Uterus (tissue), 4 donors: ENCODE measurements at places on chromosomes 7 and 10. TPM values are rescaled to one million over a fixed set of nuclear protein-coding genes. Genes with fewer than 3 reads are reported as not detected.
A peak's percentile ranks its signal among the peaks of the same experiment; 100 is the strongest.

NKX6-2 gene
- total RNA-seq: not detected

GDF10 gene
- total RNA-seq: 6.4 TPM

ARHGEF35 gene
- total RNA-seq: 0.29 TPM

JMJD1C gene
- total RNA-seq: 127 TPM

PNLIPRP2 gene
- not detected for total RNA-seq

SDK1 gene
- total RNA-seq: 10.5 TPM

NPTX2 gene
- total RNA-seq: 4.4 TPM

LRRD1 gene
- total RNA-seq: not detected

ANKRD30A gene
- not detected for total RNA-seq

LIPM gene
- not detected for total RNA-seq

CREB3L2 gene
- 24.7 TPM for total RNA-seq

SORCS1 gene
- 7.4 TPM for total RNA-seq

RNF32 gene
- not detected for total RNA-seq

GTF2IRD1 gene
- 11.5 TPM for total RNA-seq

- DNase-seq: no peak
Observed at GRCh38 chr10:114611617-114612016, 46.5 kb downstream of the ABLIM1 start.

GRCh38 chr7:75866114-75866488 lies 12.7 kb upstream of the RHBDD2 start:
- DNase-seq: no peak

GRCh38 chr10:6578251-6578771 lies 1.8 kb downstream of the PRKCQ start:
- DNase-seq: no peak

GRCh38 chr7:151115121-151115835 lies 29.0 kb downstream of the AGAP3 start:
- no peak for DNase-seq

GRCh38 chr10:127071126-127071525 lies 125.3 kb downstream of the INSYN2A start:
- no peak for DNase-seq

- no peak for DNase-seq
Observed at GRCh38 chr7:77388055-77388641, 28.0 kb downstream of the GSAP start.

GRCh38 chr10:9579110-9579705 lies 1438.5 kb upstream of the CELF2 start:
- no peak for DNase-seq

GRCh38 chr7:128951296-128951695 lies 13.6 kb downstream of the IRF5 start:
- no peak for DNase-seq

- no peak for DNase-seq
Observed at GRCh38 chr7:17940951-17941431, 697 bp upstream of the SNX13 start.

- DNase-seq: no peak
Observed at GRCh38 chr10:126511917-126512479, 123.7 kb upstream of the ADAM12 start.

- no peak for DNase-seq
Observed at GRCh38 chr7:107933386-107934013, 42.5 kb downstream of the DLD start.

- DNase-seq: no peak
Observed at GRCh38 chr7:105218939-105219770, 169.6 kb downstream of the SRPK2 start.

DNA sequence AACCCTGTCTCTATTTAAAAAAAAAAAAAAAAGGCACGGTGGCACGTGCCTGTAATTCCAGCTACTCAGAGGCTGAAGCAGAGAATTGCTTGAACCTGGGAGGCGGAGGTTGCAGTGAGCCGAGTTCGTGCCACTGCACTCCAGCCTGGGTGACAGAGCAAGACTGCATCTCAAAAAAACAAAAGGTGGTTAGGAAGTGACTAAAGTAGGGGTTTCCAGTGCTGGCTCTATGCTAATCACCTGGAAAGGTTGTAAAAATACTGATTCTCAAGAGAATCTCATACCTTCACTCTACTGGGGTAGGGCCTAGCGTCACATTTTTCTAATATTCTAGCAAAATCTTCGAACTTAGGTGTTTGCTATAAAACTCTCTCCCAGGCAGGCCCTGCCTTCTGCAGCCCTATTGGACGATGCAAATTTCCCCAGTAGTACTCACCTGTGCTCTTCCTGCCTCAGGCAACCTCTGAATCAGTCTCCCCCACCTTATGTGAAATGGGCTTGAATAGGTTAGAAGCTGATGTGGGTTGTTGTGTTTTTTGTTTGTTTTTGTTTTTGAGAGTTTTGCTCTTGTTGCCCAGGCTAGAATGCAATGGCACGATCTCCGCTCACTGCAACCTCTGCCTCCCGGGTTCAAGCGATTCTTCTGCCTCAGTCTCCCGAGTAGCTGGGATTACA lies 3.5 kb downstream of the ZP3 start:
- DNase-seq: no peak

DNA sequence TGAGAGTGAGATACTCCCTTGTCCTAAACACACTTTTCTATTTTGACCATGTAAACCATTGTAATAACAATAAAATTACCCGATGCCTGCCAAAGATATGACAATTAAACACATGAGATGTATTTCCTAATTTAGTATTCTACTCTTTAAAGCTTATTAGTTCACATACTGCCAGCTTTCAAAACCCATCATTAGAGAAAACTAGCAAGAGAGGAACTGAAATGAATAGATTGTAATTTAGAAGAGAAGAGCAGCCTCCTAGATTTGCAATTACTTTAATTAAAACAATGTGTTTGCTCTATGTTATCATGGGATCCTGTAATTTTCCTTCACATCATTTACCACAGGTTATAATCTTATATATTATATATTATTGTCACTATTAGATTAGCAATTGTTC lies 428.2 kb downstream of the THSD7A start:
- no peak for DNase-seq

GRCh38 chr10:67015225-67015624 lies 89.4 kb downstream of the LRRTM3 start:
- no peak for DNase-seq

DNA sequence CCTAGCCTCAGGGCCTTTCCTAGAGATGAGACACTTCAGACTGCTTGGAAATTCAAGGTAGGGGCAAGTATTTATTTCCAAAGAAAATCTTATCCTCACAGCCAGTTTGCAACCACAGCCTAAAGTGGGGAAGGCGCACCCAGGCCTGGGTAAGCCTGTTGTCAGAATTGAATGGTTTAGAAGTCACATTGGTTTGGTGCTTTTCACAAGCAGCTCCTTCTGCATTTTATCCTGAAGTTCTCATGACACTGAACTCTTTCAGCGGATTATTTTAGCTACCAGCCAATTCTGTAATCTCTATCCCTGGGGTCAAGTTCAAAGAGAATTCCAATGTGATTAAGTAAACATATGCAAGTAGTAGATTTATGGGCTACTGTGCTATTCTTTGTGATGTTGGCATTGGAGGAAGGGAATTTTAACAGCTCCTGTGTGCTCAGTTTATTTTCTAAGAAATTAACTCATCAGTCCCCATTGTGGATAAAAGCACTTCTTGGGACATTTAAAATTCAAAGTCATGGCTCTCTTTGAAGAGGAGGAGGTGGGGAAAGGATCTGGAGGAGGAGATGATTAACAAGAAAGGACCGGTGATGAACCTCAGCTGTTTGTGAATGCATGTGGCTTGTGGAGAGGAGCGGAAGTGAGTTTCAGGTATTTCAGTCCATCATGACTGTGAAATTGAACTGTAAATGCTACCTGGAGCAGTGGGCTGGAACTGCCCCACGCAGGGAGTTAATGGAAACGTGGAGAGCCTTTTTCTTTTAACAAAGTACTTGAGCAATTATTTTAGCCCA lies 90.2 kb upstream of the CACUL1 start:
- DNase-seq: no peak

DNA sequence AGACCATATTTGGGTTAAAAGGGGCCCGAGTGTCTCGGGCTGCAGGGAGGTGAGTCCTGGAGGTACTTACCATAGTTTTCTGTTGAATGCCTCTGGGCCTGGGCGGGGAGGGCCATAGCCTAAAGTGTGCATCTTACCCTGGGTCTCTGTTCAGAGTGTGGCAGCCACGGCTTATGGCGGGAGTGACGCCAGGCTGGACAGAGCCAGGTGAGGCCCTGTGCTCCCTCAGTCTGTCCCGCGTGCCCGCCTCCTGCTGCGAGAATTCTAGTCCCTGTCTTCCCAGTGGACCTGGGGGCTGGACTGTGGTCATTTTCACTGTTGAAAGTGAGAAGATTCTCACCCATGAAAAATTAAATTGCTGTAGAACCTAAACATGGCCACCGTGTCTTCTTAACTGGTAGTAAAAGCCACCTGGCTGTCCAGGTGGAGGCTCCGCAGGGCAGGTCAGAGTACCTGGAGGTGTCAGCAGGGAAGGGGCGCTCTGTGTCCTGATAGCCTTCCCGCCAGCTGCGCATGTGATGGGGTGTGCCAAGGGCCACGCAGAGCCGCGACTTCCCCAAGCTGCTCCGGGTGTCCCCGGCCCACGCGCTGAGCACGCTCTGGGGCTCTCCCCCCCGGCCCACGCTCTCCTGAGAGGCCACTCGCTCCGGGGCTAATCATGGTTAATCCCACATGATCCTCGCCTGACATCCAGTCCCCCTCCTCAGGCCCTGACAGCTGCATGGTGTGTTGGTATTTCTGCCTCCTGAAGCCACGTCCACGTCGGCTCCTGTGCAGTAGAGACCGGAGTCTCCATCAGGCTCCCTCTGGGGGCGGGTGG lies 20.3 kb downstream of the INPP5A start:
- peak; percentile 8 for DNase-seq

GRCh38 chr10:30774261-30774660 lies 144.7 kb upstream of the LYZL2 start:
- DNase-seq: no peak

DNA sequence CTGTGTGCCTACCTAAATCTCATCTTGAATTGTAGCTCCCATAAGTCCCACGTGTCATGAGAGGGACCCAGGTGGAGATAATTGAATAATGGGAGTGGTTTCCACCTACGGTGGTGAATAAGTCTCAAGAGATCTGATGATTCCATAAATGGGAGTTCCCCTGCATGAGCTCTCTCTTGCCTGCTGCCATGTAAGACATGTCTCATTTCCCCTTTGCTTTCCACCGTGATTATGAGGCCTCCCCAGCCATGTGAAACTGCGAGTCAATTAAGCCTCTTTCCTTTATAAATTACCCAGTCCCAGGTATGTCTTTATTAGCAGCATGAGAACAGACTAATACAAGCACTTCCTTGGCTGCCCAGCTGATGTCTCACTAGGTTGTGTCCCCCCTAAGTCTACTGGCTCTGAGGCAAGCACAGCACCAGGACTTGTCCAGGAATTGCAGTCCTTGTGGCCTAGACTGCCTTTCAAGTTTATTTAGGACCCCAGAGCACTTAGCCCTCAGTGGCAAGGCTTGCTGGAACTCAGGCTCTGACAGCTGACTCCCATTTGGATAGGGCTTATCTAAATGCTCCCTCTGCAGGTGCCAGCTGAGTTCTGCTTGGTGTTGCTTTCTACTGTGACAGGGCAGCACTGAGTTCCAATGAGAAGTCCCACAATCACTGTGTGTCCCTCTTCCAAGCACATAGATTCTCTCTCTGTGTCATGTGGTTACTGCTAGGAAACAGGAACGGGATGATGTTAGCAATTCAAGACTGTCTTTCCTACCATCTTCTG lies 59.0 kb upstream of the TAS2R16 start:
- no peak for DNase-seq

- DNase-seq: peak; percentile 11
Observed at GRCh38 chr10:132645630-132646442, 108.2 kb downstream of the INPP5A start.

DNA sequence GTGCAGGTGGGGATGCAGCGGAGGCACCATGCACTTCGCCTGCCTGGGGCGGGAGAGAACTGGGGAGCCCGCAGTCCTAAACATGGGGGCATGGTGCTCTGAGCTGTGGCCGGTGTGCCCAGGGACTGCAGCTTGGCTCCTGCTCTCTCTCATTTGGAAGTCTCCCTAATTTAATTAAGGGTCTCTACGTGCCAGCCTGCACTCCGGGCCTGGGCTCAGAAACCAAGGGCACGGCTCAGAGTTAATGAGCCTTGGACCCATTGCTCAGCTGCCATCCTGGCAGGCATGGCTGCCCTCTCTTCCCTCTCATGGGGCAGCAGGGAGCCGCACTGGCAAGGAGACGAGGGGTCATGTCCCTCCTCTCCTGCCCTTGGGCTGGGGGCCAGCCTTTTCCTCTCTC lies 115.6 kb downstream of the CDH23 start:
- no peak for DNase-seq

DNA sequence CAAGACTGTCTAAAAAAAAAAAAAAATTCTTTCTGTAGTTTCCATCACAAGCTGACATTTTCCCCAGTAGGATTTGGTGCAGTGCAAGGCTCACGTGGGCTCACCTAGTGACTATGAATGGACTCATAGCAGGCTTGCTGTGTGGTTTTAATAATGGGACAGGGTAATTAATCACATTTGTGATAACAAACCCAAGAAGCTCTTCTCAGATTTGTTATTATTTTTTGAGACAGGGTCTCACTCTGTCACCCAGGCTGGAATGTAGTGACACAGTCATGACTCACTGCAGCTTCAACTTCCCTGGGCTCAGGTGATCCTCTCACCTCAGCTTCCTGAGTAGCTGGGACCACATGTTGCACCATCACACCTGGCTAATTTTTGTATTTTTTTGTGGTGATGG lies 40.0 kb downstream of the NACAD start:
- no peak for DNase-seq
